Stimulated activated CD4-positive, alpha-beta T cell treated with anti-CD3 and anti-CD28 coated beads, Interleukin-1b, Interleukin-23, amount 100 ng/mL, for 1 hour (primary cell): ENCODE measurements at places on chromosomes 6 and 20.

GRCh38 chr6:10838794-10839333 is 525 bp upstream of the MAK start:
- no peak for DNase-seq

GRCh38 chr6:112199001-112199403 is 55.4 kb downstream of the LAMA4 start:
- DNase-seq: no peak

- no peak for DNase-seq
These were observed 350.4 kb downstream of the TENT5A start for GRCh38 chr6:81401970-81402690.

GRCh38 chr6:159312206-159312605 is 143.0 kb downstream of the FNDC1 start:
- DNase-seq: no peak

DNA sequence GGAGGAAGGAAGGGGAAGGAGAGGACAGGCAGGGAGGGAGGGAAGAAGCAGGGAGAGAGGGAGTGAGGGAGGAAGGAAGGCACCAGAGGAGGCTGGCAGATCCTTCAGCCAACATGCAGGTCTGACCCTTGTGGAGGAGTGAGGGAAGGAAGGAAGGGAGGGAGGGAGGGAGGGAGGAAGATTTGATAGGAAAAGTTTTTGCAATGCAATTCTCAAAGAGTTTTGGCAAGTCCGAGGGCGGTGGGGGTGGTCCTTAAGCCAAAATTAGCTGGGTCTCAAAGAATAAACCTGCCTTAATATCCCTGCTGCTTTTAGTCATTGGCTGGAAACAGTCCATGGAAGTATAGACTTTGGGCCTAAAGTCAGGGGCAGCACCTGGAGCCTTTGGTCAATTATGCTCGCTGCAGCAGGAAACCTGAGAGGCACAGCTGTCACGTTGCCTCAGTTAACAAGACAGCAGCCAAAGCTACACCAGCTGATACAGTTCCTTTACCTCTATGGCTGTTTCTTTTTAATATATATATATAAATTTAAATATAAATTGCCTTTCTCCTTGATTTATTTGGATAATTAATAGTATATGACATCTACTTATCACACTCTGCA is 115.7 kb upstream of the RALGAPA2 start:
- no peak for DNase-seq

GRCh38 chr20:36919715-36920333 is 31.7 kb downstream of the SAMHD1 start:
- DNase-seq: no peak

DNA sequence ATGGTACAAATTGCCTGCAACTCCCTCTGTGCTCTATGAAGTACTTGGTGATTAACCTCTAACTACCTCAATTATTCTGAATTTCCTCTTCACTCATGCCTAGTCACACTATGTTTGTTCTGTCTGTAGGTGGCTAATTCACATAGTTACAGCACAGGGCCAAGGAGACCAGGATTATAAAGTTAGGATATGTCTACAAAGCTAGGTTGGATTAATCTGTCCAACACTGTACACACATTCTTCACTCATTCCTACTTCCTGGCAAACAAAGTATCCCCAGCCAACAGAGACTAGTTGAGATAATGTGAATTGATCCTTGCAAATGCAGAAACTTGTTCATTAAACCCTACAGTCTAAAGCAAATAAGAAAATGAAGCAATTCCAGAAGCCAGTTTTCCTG is 269.8 kb downstream of the HACE1 start:
- DNase-seq: no peak

GRCh38 chr6:166341977-166342348 is 382 bp downstream of the SFT2D1 start:
- DNase-seq: no peak

- DNase-seq: no peak
These were observed 653 bp downstream of the ZNF335 start for GRCh38 chr20:45971425-45971674.

DNA sequence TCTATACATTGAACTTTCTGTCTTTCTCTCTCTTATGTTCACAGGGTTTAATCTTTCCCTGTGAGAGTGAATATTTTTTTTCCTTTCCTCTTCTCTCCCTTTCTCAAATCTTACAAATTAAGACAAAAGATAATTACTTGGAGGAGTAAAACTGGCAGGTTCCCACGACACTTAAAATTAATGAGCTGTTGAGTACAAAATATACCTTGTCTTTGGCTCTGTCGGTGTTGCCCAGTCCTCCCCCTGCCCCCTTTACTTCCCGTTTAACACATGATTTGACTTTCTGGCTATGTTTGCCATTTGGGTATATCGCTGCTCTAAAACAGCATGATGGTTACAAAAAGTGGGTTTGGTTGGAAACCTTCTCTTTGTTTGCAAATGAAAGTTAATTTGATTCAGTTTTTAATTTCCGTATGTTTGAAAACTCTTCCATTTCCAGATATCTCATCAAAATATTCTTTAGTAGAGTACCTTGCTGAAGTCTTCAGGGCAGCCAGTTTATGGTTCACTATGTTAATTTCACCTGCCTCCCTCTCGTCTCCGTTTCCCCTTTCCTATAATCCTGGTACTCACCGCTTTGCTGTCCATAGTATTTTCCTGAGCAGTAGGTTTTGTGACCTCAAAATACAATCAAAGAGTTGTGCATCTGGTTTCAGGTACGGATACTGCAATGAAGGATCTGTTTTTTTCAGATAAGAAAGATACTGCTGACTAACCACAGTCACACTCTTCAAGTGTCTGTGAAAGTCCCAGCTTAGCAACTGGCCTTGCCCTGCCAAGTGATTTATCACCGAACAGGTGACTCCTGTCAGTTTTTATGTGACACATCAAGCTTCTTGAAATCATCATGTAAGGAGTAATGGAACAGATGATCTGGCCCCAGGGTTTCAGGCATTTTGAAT is 181.2 kb downstream of the DTNBP1 start:
- no peak for DNase-seq
